ENCODE measurements at places on chromosomes 1 and 21. TPM values are rescaled to one million over a fixed set of nuclear protein-coding genes. Genes with fewer than 3 reads are reported as not detected.
A peak's percentile ranks its signal among the peaks of the same experiment; 100 is the strongest.

- no peak for DNase-seq
Observed at GRCh38 chr1:171814692-171815091, 26.6 kb upstream of the DNM3 start.

GRCh38 chr1:94324178-94324544 lies 86.8 kb upstream of the ARHGAP29 start:
- DNase-seq = no peak

- DNase-seq = no peak
Observed at GRCh38 chr1:154859786-154860155, 10.3 kb downstream of the KCNN3 start.

- no peak for DNase-seq
Observed at GRCh38 chr21:21858502-21859334, 860.5 kb downstream of the NCAM2 start.

DNA sequence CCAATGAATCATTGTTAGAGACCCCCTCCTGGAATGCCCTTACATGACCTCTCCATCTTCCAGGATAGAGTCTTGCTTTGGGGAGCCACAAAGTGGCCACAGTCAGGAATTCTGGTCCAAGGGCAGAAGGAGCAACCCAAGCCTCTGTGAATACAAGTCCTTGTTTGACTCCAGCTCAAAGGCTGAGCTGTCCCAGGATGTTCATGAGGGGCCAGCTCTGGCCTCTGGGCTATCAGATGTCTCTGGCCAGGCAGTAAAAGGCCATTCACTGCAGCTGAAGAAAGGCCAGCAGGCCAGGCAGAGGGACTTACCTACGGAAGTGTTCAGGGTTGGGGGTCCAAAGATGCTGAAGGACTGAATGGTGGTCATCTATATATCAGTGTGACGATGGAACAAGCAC lies 98.3 kb upstream of the IPO9 start:
- no peak for DNase-seq

DNA sequence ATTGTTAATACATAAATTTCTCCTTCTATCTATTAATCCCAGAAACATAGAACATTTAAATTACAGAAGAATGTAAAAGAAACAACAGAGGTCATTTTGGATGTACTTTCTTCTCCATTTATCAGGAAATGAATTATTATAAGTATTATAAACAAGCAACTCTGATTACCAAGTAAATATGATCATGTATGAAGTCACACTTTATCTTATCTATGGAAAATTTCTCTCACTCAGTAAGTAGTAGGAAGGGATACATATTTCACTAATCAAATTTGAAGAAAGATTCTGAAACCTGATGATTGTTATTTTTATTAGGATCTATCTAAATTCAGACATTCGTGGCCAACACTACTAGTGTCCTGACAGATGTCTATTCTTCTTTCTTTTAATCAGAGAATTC lies 770.7 kb downstream of the LTN1 start:
- DNase-seq = no peak

- no peak for DNase-seq
Observed at GRCh38 chr1:71228241-71228640, 147.4 kb upstream of the ZRANB2 start.

DNA sequence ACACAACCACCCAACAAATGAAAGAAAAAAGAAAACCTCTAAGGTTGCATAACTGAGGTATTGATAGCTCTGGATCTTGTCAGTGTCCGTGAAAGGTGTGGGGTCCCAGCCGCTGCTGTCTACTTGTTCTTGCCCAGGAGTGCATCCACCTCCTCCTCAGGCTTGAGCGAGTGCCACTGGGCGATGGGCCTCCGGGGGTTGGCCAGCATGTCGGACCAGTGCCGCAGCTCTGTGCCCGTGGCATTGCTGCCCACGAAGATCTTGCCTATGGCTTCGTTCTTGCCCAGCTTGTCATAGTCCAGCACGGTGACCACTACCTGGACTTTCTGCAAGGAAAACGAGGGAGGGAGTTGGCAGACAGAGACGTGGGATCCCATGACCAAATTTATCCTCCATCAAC lies 113.6 kb downstream of the SYT2 start:
- DNase-seq = no peak

GRCh38 chr1:72635719-72636118 lies 353.4 kb upstream of the NEGR1 start:
- DNase-seq = no peak

DNA sequence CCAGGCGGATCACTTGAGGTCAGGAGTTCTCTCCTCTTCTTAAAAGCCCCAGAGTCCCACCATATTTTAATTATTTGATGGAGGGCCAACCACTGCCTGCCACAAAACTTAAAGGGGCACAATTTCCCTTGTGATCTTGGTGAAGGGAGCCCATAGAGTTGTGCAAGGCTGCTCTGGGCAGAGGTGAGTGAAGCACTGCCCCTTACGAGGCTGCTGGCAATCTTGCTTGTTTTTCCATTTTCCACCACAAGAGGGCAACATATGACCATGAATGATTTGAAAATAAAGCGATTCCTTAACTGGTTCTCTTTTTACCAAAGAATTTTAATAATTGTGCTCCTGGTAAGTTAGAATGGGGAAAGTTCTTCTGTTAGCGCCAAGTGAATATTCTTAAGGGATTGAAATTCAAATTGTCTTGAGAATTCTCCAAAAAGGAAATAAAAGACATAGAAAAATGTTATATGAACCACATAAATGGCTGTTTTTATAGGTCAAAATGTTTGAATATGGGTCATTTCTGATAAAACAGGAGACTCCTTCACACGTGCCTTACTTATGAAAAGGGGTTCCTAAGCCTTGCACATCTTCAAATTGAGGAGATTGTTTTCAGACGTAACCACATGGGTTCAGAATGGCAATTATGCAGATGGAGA lies 22.7 kb downstream of the PGM1 start:
- peak; percentile 73 for DNase-seq

DNA sequence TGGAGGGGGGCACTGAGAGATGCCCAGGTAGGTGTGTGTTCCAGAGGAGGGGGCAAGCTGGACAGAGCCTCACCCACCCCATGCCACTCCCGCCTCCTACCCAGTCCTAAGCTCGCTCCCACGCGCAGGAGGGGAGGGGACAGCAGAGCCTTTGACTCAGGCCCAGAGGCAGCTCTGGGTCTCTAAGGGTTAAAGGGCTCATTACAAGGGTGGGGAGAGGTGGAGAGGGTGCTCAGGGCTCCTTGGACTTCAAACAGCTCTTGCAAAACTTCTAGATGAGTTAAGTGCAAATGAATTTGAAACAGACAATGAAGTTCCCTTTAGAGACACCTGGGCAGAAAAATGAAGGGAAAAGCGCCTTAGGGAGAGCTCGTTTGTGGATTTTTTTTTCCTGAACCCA lies 104.2 kb upstream of the CASZ1 start:
- no peak for DNase-seq

DNA sequence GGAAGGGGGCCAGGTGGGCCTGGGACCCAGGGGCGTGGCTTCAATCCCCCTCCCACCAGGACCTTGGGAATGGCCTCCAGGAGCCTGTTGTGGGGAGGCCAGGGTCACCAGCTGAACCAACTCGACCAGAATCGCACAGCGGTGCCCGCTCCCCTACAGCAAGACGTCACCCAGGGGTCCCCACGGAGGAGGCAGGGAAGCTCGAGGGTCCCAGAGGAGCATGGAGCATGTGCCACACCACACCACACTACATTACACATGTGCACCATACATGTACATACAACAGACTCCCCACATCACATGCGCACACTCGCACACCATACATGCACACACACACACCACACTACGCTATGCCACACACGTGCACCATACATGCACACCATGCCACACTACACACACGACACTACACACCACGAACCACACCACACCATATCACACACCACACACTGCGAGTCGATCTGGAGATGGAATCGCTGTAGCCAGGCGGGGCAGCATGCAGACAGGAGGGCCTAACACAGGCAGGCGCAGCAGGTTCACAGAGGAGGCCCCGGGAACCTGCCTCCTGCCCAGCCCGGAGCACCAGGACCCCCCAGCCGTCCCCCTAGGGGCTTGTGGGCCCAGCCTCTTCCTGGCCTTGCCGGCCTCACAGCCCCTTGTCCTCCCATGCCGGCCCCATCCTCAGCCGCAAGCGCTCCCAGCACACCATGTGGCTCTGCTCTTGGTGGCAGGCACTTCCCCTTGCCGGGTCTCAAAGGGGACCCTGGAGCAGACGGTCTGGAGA lies 596 bp downstream of the ITGB2 start:
- DNase-seq = peak; percentile 24

DNA sequence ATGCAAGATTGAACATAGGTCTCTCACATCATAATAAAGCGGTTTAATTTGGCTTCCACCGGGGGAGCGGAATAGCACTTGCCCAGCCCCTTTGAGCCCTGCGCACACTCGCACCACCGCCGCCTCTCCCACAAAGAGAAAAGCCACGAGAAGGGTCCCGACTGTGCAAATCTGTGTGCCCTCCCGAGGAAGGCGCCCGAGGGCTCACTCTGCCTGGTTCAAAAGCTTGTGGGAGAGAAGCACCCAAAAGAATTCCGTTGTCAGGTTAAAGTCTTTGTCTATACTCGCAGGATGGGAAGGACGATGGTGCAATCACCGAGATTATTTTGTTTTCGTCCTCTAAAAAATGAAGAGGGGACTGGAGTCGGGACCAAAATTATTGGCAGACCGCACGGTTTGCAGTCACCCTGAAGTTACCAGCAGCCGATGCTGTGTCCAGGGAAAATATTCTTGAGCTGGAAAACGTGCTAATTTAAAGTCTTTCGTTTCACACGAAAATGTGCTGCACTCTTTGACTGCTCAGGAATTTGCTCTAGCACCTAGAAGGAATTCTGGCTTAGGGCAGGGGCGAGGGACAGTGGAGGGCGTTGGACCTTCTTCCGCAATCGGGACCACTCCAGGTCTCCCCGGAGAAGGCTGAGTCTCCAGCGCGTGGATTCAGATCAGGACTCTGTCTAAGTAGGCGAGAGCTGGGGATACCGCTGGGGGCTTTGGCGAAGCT lies 6.6 kb upstream of the SIM2 start:
- no peak for DNase-seq

GRCh38 chr1:17084787-17085186 lies 31.0 kb upstream of the SDHB start:
- no peak for DNase-seq

DNA sequence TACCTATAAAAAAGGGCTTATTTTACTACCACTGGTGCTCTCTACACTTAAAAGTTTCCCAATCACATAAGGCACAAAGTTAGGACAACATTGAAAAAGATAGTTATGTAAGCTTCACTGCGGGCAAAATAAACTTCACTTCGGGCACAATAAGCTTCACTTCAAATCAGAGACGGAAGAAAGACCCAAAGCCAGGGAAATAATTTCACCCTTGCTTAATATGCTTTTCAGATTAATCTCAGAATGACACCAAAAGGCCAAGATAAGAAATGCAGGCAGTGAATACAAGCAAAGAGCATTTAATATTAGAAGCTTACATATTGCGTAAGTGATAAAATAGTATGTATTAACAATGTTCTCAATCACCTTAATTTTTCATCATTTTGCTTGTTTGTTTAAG lies 444.2 kb downstream of the SETD4 start:
- DNase-seq = no peak

DNA sequence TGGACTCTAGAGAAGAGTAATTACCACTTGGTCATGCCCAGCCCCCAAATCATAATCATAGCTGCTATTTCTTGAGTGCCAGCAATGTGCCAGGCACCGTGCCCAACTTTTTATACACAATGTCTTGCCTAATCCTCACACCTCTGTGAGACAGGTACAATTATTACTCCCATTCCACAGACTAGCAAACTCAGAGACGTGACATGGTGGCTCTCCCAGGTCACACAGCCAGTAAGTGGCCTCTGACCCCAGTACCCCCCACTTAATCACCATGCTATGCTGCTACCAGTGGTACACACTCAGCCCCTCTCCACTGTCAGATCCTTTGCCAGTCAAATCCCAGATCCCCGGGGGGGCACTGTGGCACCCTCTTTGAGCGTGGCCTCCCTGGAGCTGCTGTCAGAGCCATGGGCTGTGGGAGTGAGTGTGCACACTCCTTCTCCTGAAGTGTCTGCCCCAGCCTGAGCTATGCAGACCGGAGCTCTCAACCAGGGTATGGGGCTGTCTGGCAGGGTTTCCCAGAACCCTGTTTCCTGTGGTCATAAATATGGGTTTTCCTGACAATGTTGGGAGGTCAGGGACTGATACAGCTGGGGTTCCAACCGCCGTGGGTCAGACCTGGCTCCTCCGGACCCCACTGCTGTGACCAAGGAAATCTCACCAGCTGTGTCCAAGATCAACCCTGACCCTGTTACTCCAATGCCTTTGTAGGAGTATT lies 51.8 kb downstream of the LACTBL1 start:
- DNase-seq = no peak

- no peak for DNase-seq
Observed at GRCh38 chr1:218711001-218711400, 365.9 kb downstream of the TGFB2 start.

GRCh38 chr1:19460535-19461219 lies 24.7 kb downstream of the CAPZB start:
- DNase-seq = no peak

- DNase-seq = no peak
Observed at GRCh38 chr1:3384407-3384806, 70.1 kb upstream of the ARHGEF16 start.

GRCh38 chr1:212683357-212683722 lies 16.3 kb downstream of the BATF3 start:
- peak; percentile 91 for DNase-seq

- DNase-seq = no peak
Observed at GRCh38 chr1:246801241-246802020, 77.2 kb downstream of the SCCPDH start.

- no peak for DNase-seq
Observed at GRCh38 chr1:185289880-185290279, 27.2 kb downstream of the IVNS1ABP start.

- no peak for DNase-seq
Observed at GRCh38 chr1:193019442-193020026, 39.6 kb downstream of the UCHL5 start.

DNA sequence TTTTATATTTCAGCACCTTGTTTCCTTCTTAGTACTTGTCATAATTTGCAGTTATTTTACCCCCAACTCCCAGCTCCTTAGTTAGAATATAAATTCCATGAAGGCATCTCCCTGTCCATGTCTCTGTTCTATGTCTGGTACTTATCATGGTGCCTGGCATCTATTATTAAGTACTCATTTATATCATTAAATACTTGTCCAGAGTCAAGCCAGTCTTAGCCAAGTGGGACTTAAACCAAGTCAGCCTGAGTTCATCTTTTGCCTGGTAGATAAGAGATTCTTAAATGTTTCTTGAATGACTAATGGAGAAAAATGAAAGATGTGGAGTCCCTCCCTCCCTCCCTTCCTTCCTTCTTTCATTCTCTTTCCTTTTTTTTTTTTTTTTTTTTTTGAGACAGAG lies 9.4 kb downstream of the SLC25A44 start:
- DNase-seq = no peak

GRCh38 chr1:82510431-82510830 lies 709.7 kb downstream of the ADGRL2 start:
- no peak for DNase-seq

Gene LAMC2
- 1.2 TPM for total RNA-seq

Gene PARK7
- total RNA-seq = 247 TPM

Gene RHD
- total RNA-seq = 0.12 TPM

Gene ETNK2
- total RNA-seq = 1.7 TPM

Gene RIPPLY3
- 0.42 TPM for total RNA-seq

Gene WNT4
- total RNA-seq = not detected

Gene PLA2G2A
- total RNA-seq = not detected

Gene PLA2G2F
- total RNA-seq = not detected

Gene C1QC
- not detected for total RNA-seq

Gene CLEC20A
- not detected for total RNA-seq
